ENCODE measurements at places on chromosomes 2 and 18.

DNA sequence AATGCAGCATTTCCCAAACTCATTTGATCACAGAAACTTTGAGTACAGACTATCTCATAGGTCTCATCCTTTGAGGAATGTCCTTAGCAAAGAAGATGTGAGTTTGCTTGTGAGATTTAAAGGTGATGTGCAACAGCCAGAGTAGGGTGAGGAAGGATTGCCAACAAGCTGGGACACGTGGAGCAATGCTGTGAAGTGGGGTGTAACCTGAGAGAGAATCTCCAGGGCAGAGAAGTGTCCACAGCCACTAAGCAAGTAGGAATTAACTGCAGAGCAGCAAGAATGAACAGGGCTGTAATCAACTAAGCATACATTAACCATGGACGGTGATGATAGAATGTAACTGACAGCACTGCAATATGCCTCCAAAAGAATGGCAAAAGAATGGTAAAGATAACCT is 469.9 kb upstream of the NRP2 start:
- no peak for DNase-seq

- DNase-seq, result peak; percentile 9
Observed at GRCh38 chr2:187826023-187826422, 271.8 kb upstream of the TFPI start.

DNA sequence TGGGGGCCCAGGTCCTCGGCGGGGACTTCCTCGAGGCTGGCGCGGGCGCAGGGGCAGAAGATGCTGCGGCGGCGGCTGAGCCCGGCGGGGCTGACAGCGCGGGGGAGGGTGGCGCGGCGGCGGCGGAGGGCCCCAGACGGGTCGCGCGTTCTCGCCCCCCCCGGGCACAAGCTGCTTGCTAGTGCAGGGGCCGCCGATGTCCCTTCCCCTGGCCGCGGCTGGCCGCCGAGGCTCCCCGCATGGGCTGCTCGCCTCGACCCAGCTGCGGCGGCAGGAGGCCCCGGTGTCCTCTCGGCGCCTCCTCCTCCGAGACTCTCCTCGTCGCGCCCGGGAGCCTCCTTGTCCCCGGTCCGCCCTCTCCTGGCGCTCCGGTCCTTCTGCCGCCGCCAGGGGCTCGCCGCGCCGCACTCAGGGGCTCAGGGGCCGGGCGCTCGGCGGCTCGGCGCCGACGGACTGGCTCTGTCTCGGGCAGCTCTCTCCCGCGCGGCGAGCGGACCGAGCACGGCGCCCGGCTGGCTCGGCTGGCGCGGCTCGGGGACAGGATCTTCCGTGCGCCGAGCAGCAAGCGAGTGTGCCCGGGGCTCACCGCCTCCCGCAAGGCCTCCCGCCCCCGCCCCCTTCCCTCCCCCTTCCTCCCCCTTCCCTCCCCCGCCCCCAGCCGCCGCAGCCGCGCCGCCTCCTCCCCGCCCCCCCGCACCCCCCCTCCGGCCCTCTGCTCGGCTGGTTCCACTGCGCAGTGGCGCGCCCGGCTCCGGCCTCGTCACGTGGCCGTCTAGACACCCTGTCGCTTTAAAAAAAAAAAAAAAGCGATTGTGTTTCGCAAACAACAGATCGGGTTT is 902 bp upstream of the SMAD7 start:
- DNase-seq, result peak; percentile 87

DNA sequence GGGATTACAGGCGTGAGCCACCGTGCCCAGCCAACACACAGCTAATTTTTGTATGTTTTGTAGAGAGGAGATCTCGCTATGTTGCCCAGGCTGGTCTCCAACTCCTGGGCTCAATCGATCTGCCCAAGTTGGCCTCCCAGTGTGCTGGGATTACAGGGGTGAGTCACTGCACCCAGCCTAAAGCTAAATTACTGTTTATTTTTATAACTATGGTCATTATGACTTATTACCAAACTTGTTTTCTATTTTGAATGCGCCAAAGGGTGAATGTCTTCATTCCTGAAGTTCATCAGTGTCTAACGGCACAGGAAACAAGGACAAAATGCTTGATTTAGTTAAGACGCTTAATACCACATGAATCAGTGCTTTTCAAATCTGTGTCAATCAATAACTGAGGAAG is 38.9 kb upstream of the GREB1L start:
- DNase-seq, result no peak

DNA sequence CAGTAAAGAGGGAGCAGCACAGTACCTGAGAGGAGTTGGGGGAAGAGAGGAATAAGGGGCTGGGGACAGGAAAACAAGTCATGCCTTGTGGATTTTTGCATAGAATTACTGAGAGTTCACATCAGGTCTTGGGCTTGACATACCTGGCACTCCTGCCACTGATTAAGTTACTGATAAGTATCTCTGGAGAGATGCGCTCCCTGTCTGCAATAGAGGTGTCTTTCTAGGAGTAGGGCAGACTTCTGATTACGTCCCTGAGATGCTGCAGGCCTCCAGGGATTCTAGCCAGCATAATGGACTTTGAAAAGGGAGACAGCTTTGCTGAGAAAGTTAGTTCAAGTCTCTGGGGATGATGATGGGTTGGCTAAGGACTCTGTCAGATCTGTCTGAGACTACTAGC is 69.4 kb downstream of the CHRNA1 start:
- DNase-seq, result no peak

DNA sequence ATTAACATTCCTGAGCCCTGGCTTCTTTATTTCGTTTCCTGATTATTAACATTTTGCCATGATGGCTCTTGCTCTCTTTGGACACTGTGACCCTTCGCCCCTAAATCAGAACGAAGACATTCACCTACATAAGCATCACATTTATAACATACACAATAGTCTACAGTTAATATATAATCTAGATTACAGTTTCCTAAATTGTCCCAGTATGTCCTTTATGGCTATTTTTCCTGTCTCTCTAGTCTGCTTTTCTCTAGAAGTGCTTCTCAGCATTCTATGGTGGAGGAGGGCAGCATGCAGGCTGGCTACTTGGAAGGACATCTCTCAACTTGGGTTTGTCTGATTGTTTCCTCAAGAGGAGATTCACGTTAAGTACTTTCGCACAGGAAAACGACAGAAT is 49.9 kb downstream of the FAM210A start:
- no peak for DNase-seq

DNA sequence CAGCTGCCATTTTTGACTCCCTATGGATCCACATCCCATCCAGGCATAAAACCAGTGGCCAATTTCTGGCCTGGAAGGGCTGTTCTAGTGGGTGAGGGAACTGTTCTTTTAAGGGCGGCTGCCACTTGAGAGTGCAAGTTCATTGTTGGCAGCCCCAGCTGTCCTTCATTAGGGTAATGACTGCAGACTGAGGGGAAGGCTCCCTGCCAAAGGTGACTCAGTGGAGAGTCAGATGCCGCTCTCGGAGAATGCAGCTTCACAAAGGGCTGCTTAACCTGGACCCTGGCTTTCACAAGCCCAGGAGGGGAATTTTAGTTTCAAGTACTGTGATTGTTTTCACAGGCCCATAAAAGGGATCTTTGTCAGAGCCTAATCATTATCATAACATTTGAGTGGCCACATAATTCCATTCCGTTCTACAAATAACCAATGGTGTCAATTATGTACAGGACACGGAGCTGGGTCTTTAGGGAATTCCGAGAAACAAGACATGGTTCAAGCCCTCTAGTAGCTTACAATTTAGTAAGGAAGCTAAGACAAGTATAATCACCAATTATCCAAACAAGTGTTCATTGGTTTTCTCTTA is 235.7 kb downstream of the CDCA7 start:
- peak; percentile 93 for DNase-seq

GRCh38 chr2:63755216-63755615 is 86.5 kb upstream of the UGP2 start:
- peak; percentile 24 for DNase-seq

- no peak for DNase-seq
Observed at GRCh38 chr2:34387536-34387935, 788.4 kb upstream of the FAM98A start.

DNA sequence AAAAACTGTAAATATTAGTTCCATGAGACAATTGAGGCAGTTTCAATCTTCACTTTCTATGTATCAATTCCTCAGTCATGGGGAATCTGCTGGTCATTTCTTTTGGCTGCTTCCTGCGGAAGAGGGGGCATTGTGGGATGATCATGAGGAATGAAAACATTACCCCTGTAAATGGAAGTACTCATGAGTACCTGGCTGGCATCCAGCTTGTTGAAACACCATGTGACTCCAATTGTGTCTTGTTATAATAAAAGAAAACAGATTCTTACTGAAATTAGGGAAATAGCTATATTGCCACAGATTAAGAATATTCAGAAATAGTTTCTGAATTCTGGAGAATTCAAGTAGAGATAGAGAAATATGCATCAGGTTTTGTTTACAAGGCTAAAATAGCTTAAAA is 41.6 kb upstream of the GPR39 start:
- no peak for DNase-seq

GRCh38 chr2:158750458-158751125 is 44.5 kb upstream of the DAPL1 start:
- DNase-seq, result no peak

GRCh38 chr2:215532844-215533243 is 97.0 kb upstream of the FN1 start:
- no peak for DNase-seq

DNA sequence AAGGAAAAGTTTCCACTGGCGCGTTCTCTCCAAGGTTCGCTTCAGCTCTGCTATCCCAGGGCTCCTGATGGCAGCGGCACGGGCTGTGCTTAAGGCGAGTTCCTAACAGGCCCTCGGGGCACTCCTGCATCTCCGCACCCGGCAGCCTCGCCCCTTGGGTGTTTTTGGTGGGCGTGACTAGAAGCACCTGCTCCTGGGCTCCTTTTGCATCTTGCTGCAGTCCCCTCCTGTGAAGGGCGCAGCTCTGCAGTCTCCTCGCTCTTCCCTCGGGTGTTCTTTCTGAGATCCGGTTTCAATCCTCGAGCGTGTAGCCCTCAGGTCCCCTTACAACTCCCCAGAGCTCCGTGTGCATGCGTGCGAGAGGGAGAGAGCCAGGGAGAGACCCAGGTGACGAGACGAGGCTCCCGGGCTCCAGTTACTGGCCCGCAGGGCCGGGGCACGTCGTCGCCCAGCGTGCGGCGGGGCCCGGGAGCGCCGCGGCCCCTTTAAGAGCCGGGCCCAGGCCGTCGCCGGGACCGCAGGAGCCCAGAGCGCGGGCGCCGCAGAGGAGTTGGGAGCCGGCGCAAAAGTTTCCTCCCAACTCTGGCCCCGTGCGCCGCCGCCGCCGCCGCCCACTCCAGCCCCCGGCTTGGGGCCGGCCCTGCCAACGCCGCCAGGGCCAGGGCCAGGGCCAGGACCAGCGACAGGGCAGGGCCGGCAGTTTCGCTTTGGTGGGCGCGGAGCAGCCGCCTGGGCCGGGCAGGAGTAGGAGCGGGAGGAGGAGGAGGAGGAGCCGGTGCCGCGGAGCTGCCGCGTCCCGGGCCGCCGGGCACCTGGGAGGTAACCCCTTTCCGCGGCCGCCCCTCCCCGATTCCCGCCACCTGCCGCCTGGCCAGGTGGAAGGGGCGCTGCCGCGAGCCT is at the start of gene PARD3B:
PARD3B (plus strand) TSS at position 515 of the 900 bp plus-strand sequence. CDS start 525 bp downstream, outside the sequence.
- peak; percentile 69 for DNase-seq

- DNase-seq, result no peak
Observed at GRCh38 chr18:66792466-66792865, 188.6 kb upstream of the CDH19 start.

- DNase-seq, result no peak
Observed at GRCh38 chr18:9638886-9639285, 24.5 kb upstream of the PPP4R1 start.

- DNase-seq, result no peak
Observed at GRCh38 chr2:224261326-224261725, 140.6 kb downstream of the FAM124B start.

GRCh38 chr2:33457556-33458247 is 18.7 kb upstream of the RASGRP3 start:
- DNase-seq, result no peak

DNA sequence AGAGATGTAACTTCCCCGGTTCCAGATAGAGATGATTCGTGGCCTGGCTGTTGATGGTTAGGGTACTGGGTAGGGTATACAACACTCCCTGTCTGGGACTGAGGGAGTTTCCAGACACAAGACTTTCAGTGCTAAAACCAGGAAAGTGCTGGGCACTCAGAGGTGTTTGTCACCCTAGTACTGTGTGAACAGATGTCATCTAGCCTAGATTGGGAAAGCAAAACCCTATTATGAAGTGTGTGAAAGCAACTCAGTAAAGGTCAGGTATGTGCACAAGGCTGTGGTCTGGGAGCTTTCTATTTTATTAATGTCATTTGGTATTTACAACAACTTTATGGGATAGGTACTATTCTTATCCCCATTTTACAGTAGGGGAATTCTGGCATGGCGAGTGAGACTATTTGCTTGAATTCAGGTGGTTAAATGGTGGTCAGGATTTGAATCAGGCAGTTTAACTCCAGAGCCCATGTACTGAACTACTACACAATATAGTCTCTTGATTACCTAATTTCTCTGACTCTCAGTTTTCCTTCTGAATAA is 2.6 kb downstream of the BZW1 start:
- DNase-seq, result no peak

GRCh38 chr2:198628596-198628995 is 824.2 kb downstream of the PLCL1 start:
- DNase-seq, result no peak

- no peak for DNase-seq
Observed at GRCh38 chr2:73295751-73296400, 2.5 kb upstream of the EGR4 start.

DNA sequence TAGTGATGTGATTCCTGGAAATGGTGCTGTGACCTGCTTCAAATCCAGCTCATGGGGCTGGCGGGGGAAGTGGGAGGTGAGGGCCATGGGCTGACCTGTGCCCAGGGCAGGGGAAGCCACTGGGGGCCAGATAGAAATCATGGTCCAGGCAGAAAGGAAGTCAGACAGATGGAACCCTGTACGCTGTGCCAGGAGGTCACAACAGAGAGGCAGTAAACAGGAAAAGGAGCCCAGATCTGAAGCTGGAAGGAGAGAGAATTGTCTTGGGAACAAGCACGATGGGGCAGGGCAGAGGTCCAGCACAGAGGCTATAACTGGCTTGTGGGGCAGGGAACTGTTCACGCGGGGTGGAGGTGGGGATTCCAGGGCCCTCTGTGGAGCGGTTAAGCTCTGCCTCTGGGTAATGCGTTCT is 76.0 kb downstream of the RNF144A start:
- DNase-seq, result no peak

DNA sequence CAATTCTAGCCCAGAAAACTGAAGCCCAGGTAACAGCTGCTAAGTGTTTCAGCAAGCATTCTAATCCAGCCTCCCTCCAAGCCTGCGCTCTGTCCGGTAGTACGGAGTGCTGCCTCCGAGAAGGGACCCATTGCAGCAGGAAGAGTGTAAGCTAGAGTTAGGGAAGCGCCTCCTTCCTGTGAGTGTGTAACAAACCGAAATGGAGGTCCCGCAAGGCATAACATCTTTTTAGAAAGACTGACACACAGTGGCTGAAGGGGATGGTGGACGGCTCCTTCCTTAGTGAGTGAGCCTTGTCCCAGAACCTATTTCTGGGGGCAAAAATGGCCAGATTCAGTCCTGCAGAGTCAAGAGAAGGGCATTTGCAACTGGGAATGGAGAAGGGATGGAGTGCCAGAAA is 12.2 kb downstream of the PKDCC start:
- no peak for DNase-seq
